ENCODE measurements at places on chromosomes 5 and 9.

GRCh38 chr5:107672211-107673038, 1.7 kb upstream of the EFNA5 start:
- DNase-seq, result peak; percentile 72
- no peaks in the 10 kb centered on the region for H3K36me3 ChIP-seq
- no peaks in the 10 kb centered on the region for H3K4me1 ChIP-seq
- H3K27me3 ChIP-seq, result peaks cover 24% of the 10 kb centered on the region

GRCh38 chr5:154644745-154645411, 110.3 kb upstream of the LARP1 start:
- H3K27me3 ChIP-seq, result no peaks in the 10 kb centered on the region
- H3K27ac ChIP-seq, result no peak overlapping the region
- no peak overlapping the region for H3K4me3 ChIP-seq
- no peak for DNase-seq

- H3K36me3 ChIP-seq, result no peaks in the 10 kb centered on the region
- H3K27ac ChIP-seq, result no peak overlapping the region
- H3K4me1 ChIP-seq, result peaks cover 10% of the 10 kb centered on the region
- no peak overlapping the region for H3K4me3 ChIP-seq
Measured at GRCh38 chr5:81395262-81395661, 1.3 kb upstream of the ACOT12 start.

- H3K36me3 ChIP-seq, result no peaks in the 10 kb centered on the region
- H3K4me3 ChIP-seq, result no peak overlapping the region
Measured at GRCh38 chr9:93009337-93010015, 49.0 kb upstream of the SUSD3 start.

- H3K4me3 ChIP-seq, result no peak overlapping the region
- H3K36me3 ChIP-seq, result no peaks in the 10 kb centered on the region
- no peak for DNase-seq
Measured at GRCh38 chr5:19492861-19493260, 495.1 kb downstream of the CDH18 start.

DNA sequence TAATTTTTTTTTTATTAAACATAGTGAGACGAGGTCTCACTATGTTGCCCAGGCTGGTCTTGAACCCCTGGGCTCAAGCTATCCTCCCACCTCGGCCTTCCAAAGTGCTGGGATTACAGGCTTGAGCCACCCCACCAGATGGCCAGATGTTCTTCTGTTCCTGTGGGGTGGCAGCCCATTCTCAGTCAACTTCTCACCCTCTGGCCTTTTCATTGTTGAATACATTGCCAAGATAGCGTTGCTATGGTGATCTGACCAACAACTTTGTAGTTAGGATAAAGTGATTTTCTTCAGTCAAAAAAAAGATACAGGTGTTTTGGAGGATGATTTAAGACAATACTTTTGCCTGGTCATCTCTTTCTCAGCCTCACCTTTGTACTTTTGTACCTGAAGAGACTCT, 109.1 kb downstream of the EGFLAM start:
- no peaks in the 10 kb centered on the region for H3K36me3 ChIP-seq
- no peaks in the 10 kb centered on the region for H3K4me1 ChIP-seq
- no peak for DNase-seq
- no peaks in the 10 kb centered on the region for H3K27me3 ChIP-seq
- H3K27ac ChIP-seq, result no peak overlapping the region
- no peak overlapping the region for H3K4me3 ChIP-seq

- no peak overlapping the region for H3K4me3 ChIP-seq
- no peak for DNase-seq
- H3K36me3 ChIP-seq, result no peaks in the 10 kb centered on the region
- no peaks in the 10 kb centered on the region for H3K27me3 ChIP-seq
Measured at GRCh38 chr9:94800424-94801117, 74.1 kb downstream of the AOPEP start.

- H3K27me3 ChIP-seq, result no peaks in the 10 kb centered on the region
- H3K27ac ChIP-seq, result no peak overlapping the region
- H3K4me1 ChIP-seq, result peaks cover 6% of the 10 kb centered on the region
- H3K4me3 ChIP-seq, result no peak overlapping the region
- DNase-seq, result no peak
Measured at GRCh38 chr5:17228821-17229291, 11.4 kb downstream of the BASP1 start.

DNA sequence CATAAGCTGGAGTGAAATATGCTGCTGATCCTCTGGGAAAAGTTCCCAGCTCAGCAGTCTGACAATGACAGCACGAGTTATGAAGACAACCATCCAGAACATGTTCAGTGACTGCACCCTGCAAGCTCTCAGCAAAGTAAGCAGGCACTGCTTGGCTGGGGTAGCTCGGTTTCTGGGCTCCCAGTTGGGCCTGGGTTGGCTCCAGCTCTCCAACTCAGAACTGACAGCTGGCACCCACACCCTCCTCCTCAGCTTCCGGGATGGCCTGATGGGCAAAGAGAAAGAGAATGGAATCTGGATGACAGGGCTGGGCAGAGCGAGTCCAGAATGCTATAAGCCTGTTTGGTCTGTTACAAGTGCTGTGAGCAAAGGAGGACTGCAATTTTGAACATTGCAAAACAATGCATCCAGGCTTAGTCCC, 185.0 kb downstream of the CSNK1G3 start:
- no peaks in the 10 kb centered on the region for H3K27me3 ChIP-seq
- no peak overlapping the region for H3K4me3 ChIP-seq
- no peaks in the 10 kb centered on the region for H3K4me1 ChIP-seq
- H3K36me3 ChIP-seq, result no peaks in the 10 kb centered on the region

DNA sequence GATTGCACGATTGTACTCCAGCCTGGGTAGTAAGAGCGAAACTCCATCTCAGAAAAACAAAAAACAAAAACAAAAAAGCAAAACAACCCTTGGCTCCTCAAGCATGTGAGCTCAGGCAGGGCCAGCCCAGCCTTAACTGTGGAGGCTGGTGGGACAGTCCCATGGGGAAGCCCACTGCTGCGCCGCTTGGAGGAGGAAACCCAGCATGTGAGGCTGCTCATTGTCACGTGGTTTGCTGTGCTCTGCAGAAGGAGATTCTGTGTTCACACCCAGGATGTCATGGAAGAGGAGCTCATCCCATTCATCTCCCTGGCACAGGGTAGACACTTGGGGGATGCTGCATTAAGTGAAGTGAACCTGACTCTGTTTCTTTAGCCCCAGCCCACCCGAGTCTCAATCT, 4.0 kb downstream of the ZBED3 start:
- H3K36me3 ChIP-seq, result peaks cover 7% of the 10 kb centered on the region
- H3K27ac ChIP-seq, result no peak overlapping the region
- no peak for DNase-seq
- H3K27me3 ChIP-seq, result no peaks in the 10 kb centered on the region

DNA sequence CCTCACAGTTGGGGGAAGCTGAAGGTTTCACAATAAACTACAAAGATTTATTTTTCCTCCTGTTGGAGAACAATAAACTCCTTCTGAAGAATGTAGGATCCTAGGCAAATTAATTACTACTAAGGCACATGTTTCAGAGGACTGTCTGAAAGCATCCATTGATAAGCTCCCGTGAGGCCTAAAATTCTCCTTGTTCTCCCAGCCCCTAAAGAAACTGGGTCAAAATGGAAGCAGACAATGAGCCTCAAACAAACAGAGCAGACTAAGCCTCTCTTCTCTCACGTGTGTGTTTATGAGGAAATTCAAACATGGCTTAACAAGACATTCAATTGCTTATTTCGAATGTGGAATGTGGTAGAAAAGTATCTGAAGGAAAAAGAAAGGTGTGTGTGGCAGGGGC, 249.0 kb downstream of the GLIS3 start:
- H3K27ac ChIP-seq, result no peak overlapping the region
- no peaks in the 10 kb centered on the region for H3K4me1 ChIP-seq
- no peak for DNase-seq
- no peaks in the 10 kb centered on the region for H3K36me3 ChIP-seq
- H3K27me3 ChIP-seq, result no peaks in the 10 kb centered on the region
- no peak overlapping the region for H3K4me3 ChIP-seq

GRCh38 chr5:172162323-172162986, 25.6 kb downstream of the STK10 start:
- H3K4me3 ChIP-seq, result no peak overlapping the region
- no peaks in the 10 kb centered on the region for H3K27me3 ChIP-seq
- peaks cover 62% of the 10 kb centered on the region for H3K4me1 ChIP-seq
- H3K27ac ChIP-seq, result no peak overlapping the region

DNA sequence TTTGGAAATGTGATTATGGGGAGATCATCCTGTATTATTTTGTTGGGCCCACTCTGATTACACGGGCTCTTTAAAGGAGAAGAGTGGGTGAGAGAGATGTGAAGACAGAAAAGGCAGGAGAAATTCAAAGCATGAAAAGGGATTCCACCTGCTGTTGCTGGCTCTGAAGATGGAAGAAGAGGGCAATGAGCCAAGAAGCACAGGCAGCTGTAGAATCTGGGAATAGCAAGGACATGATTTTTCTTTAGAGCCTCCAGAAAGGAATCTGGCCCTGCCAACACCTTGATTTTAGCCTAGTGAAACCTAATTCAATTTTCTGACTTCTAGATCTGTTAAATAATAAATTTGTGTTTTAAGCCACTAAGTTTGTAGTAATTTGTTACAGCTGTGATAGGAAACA, 11.3 kb downstream of the C9 start:
- no peak for DNase-seq
- no peaks in the 10 kb centered on the region for H3K27me3 ChIP-seq
- H3K4me1 ChIP-seq, result no peaks in the 10 kb centered on the region
- no peaks in the 10 kb centered on the region for H3K36me3 ChIP-seq
- no peak overlapping the region for H3K4me3 ChIP-seq

GRCh38 chr5:94239266-94239665, 379.1 kb downstream of the KIAA0825 start:
- H3K27ac ChIP-seq, result no peak overlapping the region
- H3K36me3 ChIP-seq, result no peaks in the 10 kb centered on the region
- H3K27me3 ChIP-seq, result no peaks in the 10 kb centered on the region
- H3K4me3 ChIP-seq, result no peak overlapping the region
- DNase-seq, result no peak

GRCh38 chr5:142427015-142427364, 102.2 kb upstream of the SPRY4 start:
- H3K4me3 ChIP-seq, result no peak overlapping the region
- no peaks in the 10 kb centered on the region for H3K4me1 ChIP-seq
- no peaks in the 10 kb centered on the region for H3K27me3 ChIP-seq
- H3K36me3 ChIP-seq, result no peaks in the 10 kb centered on the region
- DNase-seq, result no peak
- H3K27ac ChIP-seq, result peak overlapping the region; percentile 25

- H3K36me3 ChIP-seq, result peaks cover 63% of the 10 kb centered on the region
- no peak overlapping the region for H3K4me3 ChIP-seq
- no peak overlapping the region for H3K27ac ChIP-seq
- H3K27me3 ChIP-seq, result no peaks in the 10 kb centered on the region
- DNase-seq, result no peak
- H3K4me1 ChIP-seq, result no peaks in the 10 kb centered on the region
Measured at GRCh38 chr5:37005946-37006540, 129.5 kb downstream of the NIPBL start.

GRCh38 chr5:142475102-142475513, 150.3 kb upstream of the SPRY4 start:
- H3K4me1 ChIP-seq, result no peaks in the 10 kb centered on the region
- H3K27ac ChIP-seq, result no peak overlapping the region
- DNase-seq, result no peak

GRCh38 chr5:60842871-60843385, 1.1 kb downstream of the ELOVL7 start:
- H3K27ac ChIP-seq, result no peak overlapping the region
- DNase-seq, result no peak
- no peaks in the 10 kb centered on the region for H3K4me1 ChIP-seq
- H3K27me3 ChIP-seq, result peaks cover 33% of the 10 kb centered on the region
- H3K4me3 ChIP-seq, result no peak overlapping the region

- no peaks in the 10 kb centered on the region for H3K36me3 ChIP-seq
- no peak overlapping the region for H3K4me3 ChIP-seq
- H3K27me3 ChIP-seq, result no peaks in the 10 kb centered on the region
- no peak overlapping the region for H3K27ac ChIP-seq
Measured at GRCh38 chr5:1692381-1692780, 107.3 kb downstream of the MRPL36 start.

GRCh38 chr5:94832685-94833084, 214.2 kb downstream of the SLF1 start:
- no peak overlapping the region for H3K27ac ChIP-seq
- no peaks in the 10 kb centered on the region for H3K4me1 ChIP-seq
- no peaks in the 10 kb centered on the region for H3K27me3 ChIP-seq
- no peak overlapping the region for H3K4me3 ChIP-seq

DNA sequence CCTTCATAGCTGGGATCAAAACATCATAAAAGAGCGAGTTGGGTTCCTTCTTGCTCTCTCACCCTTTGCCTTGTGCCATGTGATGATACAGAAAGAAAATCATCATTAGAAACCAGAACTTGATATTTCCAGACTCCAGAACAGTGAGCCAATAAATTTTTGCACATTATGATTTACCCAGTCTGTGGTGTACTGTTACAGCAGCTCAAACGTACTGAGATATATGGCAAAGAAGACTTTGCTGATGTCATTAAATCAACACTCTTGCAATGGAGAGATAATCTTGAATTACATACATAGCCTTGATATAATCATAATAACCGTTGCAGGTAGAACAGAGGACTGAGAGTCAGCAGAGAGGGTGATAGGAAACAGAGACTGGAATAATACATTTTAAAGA, 1271.6 kb downstream of the CDH12 start:
- DNase-seq, result no peak
- H3K4me3 ChIP-seq, result no peak overlapping the region
- no peaks in the 10 kb centered on the region for H3K27me3 ChIP-seq

- no peaks in the 10 kb centered on the region for H3K4me1 ChIP-seq
- H3K36me3 ChIP-seq, result no peaks in the 10 kb centered on the region
- H3K27me3 ChIP-seq, result no peaks in the 10 kb centered on the region
- H3K4me3 ChIP-seq, result no peak overlapping the region
- peak overlapping the region; percentile 51 for H3K27ac ChIP-seq
Measured at GRCh38 chr9:69076550-69076949, 41.0 kb downstream of the FXN start.

GRCh38 chr9:76912636-76913275, 6.8 kb upstream of the PRUNE2 start:
- DNase-seq, result no peak
- H3K4me3 ChIP-seq, result no peak overlapping the region
- no peaks in the 10 kb centered on the region for H3K36me3 ChIP-seq
- H3K27me3 ChIP-seq, result no peaks in the 10 kb centered on the region

DNA sequence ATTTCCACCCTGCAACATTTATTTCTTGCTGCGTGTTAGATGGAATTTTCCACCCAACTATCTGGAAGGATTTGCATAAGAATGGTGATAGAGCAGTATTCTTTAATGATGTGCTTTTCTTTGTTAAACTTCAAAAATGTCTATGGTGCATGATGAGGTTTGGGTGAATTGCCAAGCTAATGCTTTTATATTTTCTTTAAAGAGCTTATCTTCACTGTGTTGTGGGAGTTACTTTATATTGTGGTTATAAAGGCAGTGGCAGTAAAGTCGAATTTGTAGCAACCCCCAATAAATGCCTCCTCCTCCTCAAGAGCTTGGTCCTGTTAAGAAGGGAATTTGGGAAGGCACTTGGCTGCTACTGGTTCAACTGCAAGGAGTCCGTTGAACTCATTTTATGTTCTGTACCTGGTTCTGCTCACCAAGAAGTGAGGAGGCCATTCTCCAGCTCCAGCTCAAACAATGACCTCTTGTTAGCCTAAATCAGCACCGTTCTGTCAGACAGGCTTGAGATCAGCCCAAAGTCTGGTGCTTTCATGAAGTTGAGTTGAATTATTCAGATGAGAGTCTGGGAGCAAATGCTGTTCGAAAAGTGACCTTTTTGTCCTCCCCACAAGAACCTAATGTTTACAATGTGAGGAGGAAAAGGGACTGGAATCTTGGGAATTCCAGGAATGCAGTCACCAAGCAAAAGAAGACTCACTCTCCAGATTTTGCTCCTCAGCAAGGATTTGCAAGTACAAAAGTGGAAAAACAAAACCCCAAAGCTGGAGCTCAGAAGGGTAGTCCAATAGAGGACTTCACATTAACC, 217.0 kb downstream of the TMEM38B start:
- no peaks in the 10 kb centered on the region for H3K27me3 ChIP-seq
- no peak overlapping the region for H3K27ac ChIP-seq

All from heart left ventricle (tissue), 16 donors.